ENCODE measurements at places on chromosomes 12 and 14.

- peak; percentile 20 for DNase-seq
These were observed 2.6 kb downstream of the GALNT16 start for GRCh38 chr14:69262516-69262915.

- no peak for DNase-seq
These were observed 2.1 kb downstream of the NTF3 start for GRCh38 chr12:5433845-5434646.

DNA sequence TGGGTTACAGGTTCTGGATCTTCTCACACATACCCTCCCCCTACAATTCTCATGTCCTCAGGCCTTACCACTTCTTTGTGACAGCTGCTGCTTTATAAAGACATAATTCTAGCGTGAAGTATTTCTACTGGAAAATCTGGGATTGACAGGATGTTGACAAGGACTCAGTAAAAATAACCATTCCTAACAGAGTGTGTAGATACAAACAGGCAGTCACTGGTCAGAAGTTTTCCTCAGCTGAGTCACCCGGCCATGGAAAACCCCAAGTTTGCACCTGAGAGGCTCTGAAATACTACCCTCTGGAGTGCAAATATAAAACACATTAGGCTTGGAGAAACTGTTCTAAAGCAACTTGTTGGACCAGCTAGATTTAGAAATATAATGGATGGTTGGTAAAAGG lies 54.4 kb downstream of the SPPL3 start:
- DNase-seq, result no peak

DNA sequence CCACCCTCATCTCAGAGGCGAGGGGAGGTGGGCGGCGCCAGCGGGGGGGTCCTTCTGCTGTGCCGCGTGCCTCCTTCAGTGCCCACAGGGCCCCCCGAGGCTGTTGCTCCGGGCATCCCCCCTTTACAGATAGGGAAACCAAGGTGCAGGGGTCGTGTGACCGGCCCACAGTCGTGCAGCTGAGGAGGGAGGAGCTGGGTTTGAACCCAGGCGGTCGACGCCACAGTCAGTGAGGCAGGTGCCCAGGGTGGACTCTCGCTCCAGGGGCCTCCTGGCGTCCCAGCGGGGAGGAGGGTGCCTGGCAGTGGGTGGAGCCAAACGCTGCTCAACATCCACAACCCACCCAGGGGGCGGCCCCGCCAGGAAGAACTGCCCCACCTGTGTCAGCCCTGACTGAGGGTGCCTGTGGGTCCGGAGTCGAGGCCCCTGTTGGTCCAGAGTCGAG lies 8.6 kb downstream of the GALNT9 start:
- no peak for DNase-seq

DNA sequence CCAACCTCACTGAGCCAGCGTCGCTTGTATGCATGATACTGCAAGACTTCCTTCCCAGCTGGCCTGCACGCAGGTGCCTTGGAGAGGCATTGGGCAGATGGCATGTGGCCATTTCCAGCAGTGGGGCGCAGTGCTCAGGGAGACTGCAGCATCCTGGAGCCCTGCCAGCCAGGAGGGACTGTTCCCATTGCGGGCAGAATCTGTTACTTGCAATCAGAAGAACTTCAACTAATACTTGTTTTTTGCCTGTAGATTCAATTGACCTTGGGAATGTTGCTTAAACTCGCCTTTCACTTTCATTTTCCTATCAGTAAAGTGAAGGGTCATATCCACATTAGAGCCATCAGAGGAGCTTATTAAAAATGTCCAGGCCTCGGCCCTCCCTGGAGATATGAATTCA lies 29.8 kb downstream of the ANKRD9 start:
- DNase-seq, result peak; percentile 88

DNA sequence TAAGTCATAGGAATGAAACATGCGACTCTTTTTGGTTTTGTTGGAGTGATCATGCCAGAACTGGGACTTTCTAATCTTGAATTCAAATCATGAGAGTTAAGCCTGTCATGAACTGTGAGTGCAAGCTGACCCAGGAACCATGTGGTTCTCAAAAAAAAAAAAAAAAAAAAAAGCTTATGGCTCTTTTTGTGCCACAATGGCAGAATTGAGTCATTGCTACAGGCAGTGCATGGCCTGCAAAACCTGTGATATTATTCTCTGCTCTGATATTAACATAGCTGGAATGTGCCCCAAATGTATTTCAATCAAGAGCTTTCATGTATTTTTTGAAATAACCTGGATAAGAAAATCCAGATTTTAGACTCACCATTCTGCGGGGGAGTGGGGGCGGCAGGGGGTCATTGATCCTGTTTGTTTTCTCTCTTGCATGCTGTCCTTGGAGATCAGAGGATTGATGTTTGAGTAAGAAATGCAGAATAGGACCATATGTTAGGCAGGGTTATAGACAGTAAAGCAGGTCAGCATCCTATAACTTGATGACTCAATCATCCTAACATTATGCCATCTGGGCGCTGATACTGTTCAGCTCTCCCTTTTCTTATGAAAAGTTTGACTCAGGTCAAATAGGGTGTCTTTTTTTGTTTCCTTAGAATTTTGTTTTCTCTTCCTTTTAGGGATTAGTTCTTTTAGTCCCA lies 797.4 kb downstream of the DIO2 start:
- DNase-seq, result no peak

- DNase-seq, result no peak
These were observed 572.8 kb upstream of the USP15 start for GRCh38 chr12:61687407-61687806.

GRCh38 chr14:57848353-57848752 lies 17.5 kb downstream of the SLC35F4 start:
- DNase-seq, result no peak

DNA sequence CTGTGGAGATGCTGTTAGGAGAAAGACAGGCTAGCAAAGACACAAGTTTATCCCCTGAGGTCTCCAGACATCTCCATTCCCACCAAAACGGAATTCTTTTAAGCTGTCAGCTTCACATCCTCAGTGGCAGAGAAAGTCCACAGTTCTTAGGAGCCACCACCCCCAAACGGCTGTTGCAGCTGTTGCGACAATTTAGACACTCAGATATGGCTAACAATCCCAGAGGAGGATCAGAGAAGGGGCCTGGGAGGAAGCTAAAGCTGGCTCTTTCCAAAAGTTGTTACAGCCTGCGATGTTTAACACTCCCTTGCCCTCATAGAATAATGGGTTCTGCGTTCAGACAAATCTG lies 1.9 kb upstream of the ATP5MC2 start:
- peak; percentile 42 for DNase-seq

DNA sequence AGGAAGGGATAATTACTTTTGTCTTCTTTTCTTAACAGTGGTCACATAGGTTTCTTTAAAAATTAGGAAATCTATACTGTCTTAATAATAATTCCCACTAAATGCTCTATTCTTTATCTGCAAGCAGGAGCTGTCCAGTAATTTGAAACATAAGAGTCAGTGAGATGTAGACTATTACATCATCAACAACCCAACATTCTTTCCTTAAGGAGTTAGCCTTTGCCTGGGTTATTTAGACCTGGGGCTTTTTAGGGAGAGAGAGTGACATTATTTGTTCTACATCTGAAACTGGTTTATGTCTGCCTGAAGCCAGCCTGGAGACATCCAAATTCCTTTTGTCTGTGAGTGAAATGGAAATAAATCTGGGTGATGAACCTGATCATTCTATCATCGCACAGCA lies 294.4 kb downstream of the TMTC2 start:
- DNase-seq, result no peak

GRCh38 chr12:83538361-83538965 lies 851.8 kb downstream of the TMTC2 start:
- DNase-seq, result no peak

DNA sequence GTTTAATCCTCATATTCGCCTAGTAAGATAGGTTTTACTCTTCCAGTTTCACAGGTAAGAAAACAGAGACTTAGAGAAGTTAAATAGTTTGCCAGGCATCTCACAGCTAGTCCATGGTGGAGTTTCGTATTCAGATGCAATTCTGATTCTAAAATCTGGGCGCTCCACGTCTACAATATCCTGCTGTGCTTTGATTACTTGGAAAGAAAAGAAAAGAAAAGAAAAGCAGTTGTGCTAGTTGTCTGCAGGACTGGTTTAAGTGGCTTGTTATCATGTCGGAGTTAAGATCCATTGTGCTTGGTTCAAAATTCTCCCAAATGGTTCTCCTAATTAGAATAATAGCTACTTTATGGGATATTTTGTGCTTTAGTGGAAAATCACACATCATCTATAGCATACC lies 18.6 kb downstream of the AKAP3 start:
- no peak for DNase-seq

GRCh38 chr14:79204591-79204990 lies 1006.7 kb downstream of the DIO2 start:
- DNase-seq, result peak; percentile 53

All from cerebellar cortex (tissue), 1 donor.